Neural progenitor cell (in vitro differentiated cells): ENCODE measurements at places on chromosomes 3 and 15.

DNA sequence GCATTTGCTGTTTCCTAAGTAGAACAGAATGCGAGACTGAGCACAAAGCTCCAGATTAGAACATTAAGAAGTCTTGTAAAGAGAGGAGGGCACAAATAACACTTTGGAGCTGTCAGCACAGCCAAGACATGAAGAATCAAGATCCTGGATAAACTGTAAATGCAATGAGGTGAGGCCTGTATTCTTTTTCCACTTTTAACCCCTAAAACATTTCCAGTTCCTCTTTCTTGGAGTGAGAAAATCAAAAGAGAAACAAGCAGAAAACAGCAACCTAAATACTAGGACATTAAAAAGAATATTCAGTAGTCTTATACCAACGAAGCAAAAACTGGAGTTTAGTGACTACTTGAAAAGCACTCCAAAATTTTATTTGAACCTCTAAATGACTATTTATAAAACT, 204.3 kb downstream of the ZBTB20 start:
- DNase-seq: no peak

- DNase-seq: no peak
Measured at GRCh38 chr3:141346418-141346817, 21.9 kb upstream of the ZBTB38 start.

GRCh38 chr3:146594843-146595482, 10.2 kb downstream of the PLSCR5 start:
- peak; percentile 19 for DNase-seq

- no peak for DNase-seq
Measured at GRCh38 chr3:186909078-186909853, 21.1 kb upstream of the ST6GAL1 start.

GRCh38 chr15:94130504-94130903, 100.9 kb upstream of the MCTP2 start:
- DNase-seq: no peak

- peak; percentile 58 for DNase-seq
Measured at GRCh38 chr15:68699124-68699880, 120.5 kb downstream of the CORO2B start.

GRCh38 chr3:98918586-98918985, 17.1 kb upstream of the DCBLD2 start:
- DNase-seq: no peak

- DNase-seq: no peak
Measured at GRCh38 chr3:105118905-105119304, 247.8 kb upstream of the ALCAM start.

DNA sequence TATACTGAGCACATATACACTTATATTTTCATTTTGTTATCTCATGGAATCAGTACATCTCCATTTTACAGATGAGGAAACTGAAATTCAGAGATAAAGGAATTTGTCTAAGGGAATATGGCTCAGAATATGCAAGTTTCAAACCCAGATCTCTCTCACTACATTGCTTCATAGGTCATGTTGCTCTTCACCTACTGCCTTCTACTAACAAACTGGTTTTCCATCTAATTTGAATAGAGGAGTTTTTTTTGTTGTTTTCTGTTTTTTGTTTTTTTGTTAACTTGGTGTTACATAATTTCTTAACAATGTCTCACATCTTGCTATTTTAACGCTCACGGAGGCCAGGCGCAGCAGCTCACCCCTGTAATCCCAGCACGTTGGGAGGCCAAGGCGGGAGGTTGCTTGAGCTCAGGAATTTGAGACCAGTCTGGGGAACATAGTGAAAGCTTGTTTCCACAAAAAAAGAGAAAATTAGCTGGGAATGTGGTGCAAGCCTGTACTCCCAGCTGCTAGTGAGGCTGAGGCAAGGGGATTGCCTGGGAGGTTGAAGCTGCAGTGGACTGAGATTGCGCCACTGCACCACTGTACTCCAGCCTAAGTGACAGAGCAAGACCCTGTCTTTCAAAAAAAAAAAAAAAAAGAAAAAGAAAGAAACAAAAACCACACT, 37.0 kb downstream of the FMN1 start:
- no peak for DNase-seq
